ENCODE measurements at places on chromosomes 11 and 22. TPM values are rescaled to one million over a fixed set of nuclear protein-coding genes. Genes with fewer than 3 reads are reported as not detected.

The ZP1 gene
- total RNA-seq: not detected

The FREY1 gene
- 3.1 TPM for total RNA-seq

- DNase-seq: no peak
- no peaks in the 10 kb centered on the region for H3K36me3 ChIP-seq
- no peaks in the 10 kb centered on the region for H3K4me1 ChIP-seq
- no peaks in the 10 kb centered on the region for H3K27me3 ChIP-seq
These were observed 84.7 kb downstream of the DGCR2 start for GRCh38 chr22:19037282-19038163.

GRCh38 chr11:898143-898511, 12.5 kb downstream of the CHID1 start:
- H3K27me3 ChIP-seq: no peaks in the 10 kb centered on the region
- peaks cover 14% of the 10 kb centered on the region for H3K36me3 ChIP-seq
- H3K4me3 ChIP-seq: no peak overlapping the region
- H3K4me1 ChIP-seq: no peaks in the 10 kb centered on the region
- DNase-seq: no peak
- H3K27ac ChIP-seq: no peak overlapping the region

DNA sequence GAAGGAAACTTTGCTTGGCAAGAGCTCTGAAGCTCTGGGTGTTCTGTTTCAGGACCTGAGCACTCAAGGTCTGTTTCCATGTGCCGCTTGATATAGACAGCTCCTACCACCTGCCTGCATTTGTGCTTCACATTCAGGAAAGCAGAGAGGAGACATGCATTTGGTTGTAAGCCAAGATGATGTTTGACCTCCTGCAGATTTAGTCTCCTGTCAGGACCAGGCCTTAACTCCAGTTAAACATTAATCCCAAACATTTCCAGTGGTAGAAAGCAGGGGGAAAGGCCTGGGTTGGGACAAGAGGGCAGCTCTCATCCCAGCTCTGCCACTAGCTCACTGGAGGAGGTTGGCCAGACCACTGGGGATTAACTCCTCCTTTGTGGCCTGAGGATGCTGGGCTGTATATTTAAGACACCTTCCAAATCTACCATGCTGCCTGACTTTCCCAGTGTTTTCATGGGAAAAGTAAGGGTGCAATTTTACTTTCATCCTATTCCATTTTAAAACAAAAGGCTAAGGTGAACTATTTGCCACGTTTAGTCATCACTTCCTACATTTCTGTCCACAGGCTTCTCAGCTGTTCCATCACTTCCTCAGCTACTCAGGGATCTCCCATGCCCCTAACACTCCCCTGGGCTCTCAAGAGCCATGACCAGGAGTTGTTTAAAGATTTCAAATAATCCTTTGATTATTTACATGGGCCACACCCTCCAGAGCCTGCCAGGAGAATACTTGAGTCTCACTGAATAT, 80.9 kb downstream of the INSC start:
- no peak for DNase-seq
- H3K4me3 ChIP-seq: no peak overlapping the region
- H3K36me3 ChIP-seq: no peaks in the 10 kb centered on the region
- H3K27me3 ChIP-seq: peaks cover 3% of the 10 kb centered on the region
- H3K27ac ChIP-seq: no peak overlapping the region
- H3K4me1 ChIP-seq: no peaks in the 10 kb centered on the region

- no peak overlapping the region for H3K27ac ChIP-seq
These were observed 13.2 kb downstream of the CCND1 start for GRCh38 chr11:69654001-69654659.

DNA sequence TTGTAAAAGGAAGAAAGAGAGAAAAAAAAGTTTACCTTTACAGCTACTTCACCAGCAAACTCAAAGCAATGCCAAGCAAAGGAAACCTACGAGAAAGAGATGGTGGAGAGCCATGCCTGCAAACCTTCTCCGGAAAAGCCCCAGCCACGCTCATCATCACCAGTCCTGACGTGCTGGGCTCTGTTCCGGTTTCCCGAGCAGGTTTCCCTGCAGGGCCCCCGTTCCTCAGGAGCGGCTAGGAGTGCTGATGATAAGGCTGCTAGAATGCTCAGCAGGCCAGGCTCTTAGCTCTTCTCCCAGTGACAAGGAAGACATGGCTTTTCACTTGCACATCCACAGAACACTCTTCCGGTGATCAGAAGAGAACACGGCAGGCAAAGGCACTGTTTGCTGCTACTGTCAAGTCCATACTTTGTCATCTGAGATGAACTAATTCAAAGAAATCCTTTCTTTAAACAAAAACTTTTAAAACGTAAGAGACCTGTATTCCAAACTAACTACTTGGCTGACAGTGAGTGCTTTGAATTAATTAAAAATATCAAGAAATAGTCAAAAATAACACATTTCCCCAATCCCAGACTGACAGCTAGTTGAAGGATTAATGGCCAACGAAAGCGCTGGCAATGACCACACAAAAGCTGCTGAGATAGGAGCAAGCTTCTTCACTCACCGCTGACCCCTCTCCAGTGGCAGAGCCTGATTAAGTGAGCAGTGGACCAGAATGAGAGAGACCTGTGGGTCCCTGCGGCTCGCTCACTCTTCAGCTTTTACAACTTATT, 35.8 kb downstream of the DUSP8 start:
- H3K4me3 ChIP-seq: no peak overlapping the region
- H3K27me3 ChIP-seq: no peaks in the 10 kb centered on the region
- H3K4me1 ChIP-seq: peaks cover 52% of the 10 kb centered on the region
- H3K27ac ChIP-seq: no peak overlapping the region
- H3K36me3 ChIP-seq: peaks cover 2% of the 10 kb centered on the region

Data from naive thymus-derived CD8-positive, alpha-beta T cell (primary cell).